ENCODE measurements at places on chromosomes 1 and 21.

GRCh38 chr1:19384113-19384512 lies 72.0 kb downstream of the SLC66A1 start:
- DNase-seq, result no peak

DNA sequence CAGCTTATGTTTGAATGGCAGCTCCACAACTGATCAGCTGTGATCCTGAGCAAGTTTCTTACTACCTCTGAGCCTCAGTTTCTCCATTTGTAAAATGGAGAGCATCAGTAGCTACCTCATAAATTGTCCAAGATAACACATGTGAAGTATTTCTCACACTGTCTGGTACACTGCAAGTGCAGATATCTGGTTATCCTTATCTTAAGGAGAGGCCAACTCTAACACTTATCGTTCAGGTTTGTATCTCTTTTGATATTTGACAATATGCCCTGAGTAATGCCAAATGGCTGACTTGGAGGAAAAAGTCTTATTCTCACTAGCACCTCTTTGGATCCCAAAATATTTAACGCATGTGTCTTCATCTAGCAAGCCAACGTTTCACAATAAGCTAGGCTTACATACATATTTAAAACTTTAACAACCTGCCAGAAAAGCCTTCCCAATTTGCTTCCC lies 2.7 kb downstream of the CSRP1 start:
- DNase-seq, result no peak

GRCh38 chr1:174000371-174000770 lies 21.8 kb downstream of the RC3H1 start:
- no peak for DNase-seq

- DNase-seq, result no peak
These were observed 159.7 kb upstream of the BEND5 start for GRCh38 chr1:48936436-48936835.

DNA sequence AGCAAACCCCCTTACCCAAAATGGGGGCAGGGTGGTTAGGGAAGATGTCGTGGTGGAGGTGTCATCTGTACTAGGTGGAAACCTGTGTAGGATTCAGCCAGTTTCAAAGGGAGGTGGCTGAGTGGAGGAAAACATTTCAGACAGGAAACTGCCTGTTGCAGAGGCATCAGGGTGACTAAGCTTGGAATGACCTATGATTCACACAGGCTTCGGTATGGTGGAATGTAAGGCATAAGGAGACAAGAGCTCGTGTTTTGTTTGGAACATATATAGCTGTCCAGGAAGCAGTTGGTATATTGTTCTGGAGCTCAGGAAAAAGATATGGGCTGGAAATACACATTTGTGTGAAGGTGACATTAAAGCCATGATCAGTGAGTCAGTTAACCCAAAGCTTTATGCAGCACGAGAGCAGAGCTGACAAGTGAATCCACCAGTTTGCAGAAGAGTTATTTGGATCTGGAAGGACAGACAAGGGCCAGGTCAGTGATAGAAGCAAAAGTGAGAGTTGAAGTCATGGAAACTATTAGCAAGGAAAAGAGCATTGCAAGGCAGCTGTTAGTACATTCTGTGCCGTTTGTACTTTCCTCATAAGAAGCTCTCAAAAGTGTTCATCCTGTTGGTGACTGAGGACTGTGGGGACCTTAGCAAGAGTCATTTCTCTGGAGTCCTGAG lies 12.2 kb downstream of the UTP25 start:
- DNase-seq, result no peak

DNA sequence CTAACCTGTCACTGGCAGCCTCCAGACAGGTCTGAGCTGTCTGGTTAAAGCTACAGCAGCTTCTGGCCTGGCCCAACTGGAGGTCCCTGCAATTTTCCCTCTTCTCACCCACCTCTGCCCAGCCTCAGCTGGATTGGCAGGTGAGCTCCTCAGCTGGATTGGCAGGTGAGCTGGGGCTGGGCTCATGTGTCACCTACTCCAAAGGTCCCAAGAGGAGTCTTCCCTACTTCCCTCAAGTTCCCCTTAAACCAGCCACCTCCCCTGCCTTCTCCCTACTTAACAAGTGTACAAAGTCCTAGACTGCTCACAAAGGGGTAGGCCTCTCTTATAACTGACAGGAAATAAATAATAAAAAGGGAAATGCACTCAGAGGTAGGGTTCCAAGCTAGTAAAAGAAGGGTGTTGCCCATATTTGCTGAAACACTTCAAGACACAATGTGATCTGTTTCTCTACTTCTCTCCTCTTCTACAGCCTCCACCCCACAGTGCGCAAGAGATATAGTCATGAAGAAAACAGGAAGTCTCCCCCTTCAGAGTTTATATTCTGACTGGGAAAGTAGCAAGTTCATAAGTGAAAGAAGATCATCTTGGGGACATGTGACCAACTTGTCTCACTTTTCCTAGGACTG lies at the start of gene GPA33:
Gene GPA33, minus strand, starts transcription at position 64 of the 629 bp plus-strand sequence. CDS start 90 bp downstream, outside the sequence.
- DNase-seq, result no peak

DNA sequence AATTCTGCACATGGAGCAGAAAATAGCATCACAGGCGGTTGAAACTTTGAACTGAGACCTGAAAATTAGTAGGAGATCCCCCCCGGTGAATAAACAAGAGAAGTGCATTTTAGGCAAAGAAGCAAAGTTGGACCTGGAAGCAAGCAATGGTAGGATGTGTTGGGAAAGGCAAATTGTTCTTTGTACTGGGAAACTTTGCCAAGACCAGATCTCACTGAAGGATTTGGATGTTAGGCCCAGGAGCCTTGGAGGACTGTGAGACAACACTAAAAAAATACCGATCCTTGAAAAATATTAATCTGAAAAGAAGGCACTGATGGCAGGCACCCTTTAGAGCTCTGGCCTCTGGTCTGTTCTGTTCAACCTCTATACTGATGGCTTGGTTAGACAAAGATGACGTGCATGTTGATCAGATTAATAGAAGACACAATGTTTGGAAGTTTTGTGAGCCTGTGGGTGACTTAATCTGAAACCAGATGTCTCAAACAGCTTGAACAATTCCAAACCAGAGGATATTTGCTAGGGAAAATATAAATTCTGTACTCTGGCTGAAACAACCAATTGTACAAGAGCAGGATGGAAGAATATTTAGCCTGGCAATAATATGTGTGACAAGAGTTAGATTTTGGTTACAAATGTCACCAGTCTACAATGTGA lies 108.4 kb downstream of the ROR1 start:
- DNase-seq, result no peak

GRCh38 chr21:16211339-16212303 lies 481.8 kb downstream of the USP25 start:
- DNase-seq, result no peak

DNA sequence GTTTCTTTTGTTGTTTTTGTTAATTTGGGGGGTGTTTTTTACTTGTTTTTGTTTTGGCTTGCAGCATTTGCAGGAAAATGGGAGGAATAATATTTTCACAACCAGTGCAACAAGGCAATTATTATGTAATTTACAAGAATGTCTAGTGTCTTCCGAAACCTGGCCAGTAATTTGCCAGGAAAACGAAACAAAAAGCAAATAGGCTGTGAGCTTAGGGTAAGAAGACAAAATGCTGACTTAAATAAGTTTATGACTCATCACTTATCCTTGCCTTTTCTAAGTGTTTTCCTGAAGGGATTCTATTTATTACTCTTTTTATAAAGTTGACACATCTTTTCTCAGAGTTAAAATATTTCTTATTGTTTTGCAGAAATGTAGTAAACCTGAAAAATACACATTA lies 49.8 kb downstream of the KCNT2 start:
- DNase-seq, result no peak

GRCh38 chr1:94607398-94607797 lies 65.8 kb upstream of the F3 start:
- no peak for DNase-seq

- no peak for DNase-seq
These were observed 561.2 kb upstream of the B3GALT2 start for GRCh38 chr1:193747579-193747978.

- DNase-seq, result no peak
These were observed 112.1 kb downstream of the HLCS start for GRCh38 chr21:36854391-36854790.

GRCh38 chr1:27102707-27103468 lies 52.0 kb downstream of the SLC9A1 start:
- peak; percentile 68 for DNase-seq

GRCh38 chr1:116289193-116289592 lies 83.9 kb upstream of the ATP1A1 start:
- no peak for DNase-seq

DNA sequence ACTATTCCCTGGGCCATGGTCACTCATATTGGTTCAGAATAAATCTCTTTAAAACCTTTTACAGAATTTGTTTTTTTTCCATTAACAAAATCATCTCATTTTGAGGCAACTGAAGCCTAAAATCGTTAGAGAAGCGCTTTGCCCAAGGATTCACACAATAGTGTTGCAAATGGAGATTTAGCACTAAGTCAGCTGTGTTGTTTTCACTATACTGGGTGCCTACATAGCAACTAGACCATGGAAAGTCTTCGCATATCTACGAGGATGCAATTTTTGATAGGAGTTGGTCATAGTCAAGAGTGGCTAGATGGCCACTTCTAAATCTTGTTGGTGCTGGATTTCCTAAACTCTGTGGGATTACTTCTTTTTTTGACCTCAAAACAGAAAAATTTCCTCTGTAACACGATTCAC lies 530 bp upstream of the TIPRL start:
- DNase-seq, result no peak

DNA sequence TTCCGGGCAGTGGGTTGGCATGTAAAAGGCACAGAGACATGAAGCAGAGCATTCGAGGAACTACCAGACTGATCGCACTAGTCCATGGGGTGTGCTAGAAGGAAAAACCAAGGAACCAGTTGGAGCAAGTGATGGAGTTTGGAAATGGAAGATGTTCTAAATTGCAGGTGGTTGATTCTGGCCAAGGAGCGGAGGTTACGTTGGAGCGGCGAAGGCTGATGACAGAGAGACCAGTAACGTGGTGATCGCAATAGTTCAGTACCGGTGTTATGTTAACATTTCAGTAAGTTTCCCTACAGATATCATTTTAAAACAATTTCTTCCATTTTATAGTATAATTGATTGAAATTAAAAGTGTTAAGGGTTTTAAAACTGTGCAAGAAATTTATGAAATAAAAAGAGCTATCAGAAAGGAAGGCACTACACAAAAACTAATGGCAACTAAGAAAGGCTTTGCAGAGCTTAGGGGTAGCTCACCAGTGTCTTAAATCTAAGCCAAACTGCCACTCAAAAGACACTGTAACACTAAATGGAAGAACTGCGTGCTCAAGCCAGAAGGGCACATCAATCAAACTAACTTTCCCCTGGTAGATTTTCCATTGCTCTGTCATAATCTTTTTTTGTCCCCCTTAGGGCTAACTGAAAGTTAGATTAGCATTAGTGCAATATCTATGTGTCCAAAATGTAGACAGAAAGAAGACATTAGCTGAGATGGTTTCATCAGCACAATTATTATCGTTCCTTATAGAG lies 11.3 kb upstream of the HEATR1 start:
- no peak for DNase-seq

DNA sequence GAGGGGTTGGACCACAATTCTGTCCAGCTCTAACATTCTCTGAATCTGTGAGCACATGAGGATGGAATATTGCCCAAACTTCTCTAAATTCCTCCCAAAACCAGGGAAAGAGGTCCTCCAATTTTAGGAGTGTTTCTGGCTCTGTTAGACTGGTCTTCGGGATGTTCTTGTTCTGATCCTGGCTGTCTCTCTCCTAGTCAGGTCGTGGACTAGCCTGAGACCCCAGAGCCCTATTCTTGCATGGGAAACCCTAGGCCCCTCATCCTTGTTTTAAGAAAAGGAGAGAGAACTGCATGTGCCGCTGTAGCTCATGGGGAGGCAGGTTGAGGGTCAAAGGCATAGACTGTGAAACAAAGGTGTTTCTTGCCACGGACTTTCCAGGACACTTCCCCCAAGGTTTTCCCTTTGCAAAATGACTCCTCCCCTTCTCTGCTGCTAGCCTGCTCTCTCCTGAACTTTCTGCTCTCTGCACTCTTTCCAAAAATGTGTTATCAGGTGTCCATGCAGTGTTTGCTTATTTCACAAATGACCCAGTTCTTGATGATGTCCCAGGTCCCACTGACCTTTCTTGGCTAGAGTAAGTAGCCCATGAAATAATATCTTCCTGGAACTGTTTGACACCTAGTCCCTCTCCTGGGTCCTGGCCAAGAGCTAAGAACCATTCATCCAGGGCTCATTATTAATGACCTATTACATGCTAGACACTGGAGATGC lies 29.3 kb upstream of the RD3 start:
- DNase-seq, result no peak

DNA sequence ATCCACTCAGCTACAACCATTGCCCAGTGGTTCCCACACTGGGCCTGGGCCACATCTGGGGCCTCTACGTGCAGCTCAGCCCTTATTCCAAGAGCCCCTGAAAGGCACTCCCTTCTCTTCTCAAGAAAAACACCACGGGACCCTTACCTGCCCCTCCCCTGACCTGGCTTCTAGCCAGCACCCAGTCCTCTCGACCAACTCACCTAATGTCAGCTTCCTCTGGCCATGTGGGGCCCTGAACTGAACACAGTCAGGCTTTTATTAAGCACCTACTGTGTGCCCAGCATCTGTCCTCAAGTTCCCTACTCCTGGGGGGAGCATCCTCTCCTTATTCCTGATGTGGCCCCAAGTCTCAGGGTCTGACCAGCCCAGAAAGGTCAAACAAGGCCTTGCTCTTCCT lies 208.4 kb downstream of the MATN1 start:
- no peak for DNase-seq

DNA sequence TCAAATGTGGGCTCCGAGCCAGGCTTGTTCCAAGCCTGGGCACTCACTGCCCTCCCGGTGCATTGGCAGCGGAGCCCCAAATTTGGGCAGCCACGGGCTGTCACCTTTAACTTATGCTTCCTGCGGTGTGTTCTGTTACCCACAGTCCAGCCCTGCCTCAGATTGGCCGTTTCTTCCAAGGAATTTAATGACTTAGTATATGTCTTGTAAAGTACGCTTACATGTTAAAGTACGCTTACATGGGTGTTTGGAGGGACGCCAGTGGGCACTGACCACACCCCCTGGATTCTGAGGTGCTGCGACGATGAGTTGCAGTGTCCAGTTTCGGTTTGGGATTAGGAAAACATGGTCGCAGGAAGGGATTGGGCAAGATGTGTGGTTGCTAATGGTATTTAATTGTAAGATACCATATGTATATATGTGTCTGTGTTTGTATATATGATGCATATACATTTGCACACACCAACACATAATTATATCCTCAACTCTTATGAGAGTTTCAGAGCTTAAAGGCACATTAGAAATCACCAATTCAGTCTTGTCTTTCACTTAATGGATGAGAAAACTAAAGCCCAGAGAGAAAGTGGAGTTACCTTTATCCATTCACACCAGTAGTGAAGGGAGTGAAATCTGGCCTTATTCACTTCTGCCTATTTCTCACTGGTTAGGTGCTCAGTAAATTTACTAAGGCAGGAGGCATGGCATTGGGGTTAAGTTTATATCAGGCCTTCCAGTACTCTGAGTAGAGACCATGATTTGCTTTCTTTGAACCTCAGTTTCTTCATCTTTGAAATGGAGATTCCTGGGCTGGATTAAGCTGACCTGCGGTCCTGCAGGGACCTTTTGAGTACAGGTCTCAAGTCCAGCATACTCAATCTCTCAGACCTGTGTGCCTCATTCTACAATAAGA lies 1.0 kb downstream of the SMYD2 start:
- DNase-seq, result no peak

GRCh38 chr1:50438945-50439344 lies 15.7 kb upstream of the DMRTA2 start:
- no peak for DNase-seq

- no peak for DNase-seq
These were observed 121.8 kb downstream of the HFM1 start for GRCh38 chr1:91282695-91283420.

Measured in stimulated activated CD8-positive, alpha-beta memory T cell treated with anti-CD3 and anti-CD28 coated beads, Interleukin-7, amount 100 ng/mL, for 1 hour (primary cell).